Right cardiac atrium (tissue), 5 donors: ENCODE measurements at places on chromosomes 7 and 10.

DNA sequence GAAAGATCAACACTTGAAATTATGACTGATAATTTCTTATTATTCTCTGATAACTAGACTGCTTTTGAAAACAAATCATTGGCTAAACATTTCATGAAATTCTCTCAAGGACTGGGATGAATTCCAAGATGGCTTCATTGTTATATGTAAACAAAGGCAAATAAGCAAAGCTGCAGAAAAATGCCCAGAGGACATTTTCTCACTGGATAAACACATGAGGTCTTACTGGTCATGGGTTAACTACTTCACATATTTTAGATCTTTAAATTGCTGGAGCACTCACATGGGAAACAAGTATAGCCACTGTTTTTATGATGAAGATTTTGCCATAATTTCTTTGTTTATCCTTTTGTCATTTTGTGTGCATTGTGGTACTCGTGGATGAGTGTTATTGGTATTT is 239.1 kb downstream of the PHF14 start:
- DNase-seq, result no peak

DNA sequence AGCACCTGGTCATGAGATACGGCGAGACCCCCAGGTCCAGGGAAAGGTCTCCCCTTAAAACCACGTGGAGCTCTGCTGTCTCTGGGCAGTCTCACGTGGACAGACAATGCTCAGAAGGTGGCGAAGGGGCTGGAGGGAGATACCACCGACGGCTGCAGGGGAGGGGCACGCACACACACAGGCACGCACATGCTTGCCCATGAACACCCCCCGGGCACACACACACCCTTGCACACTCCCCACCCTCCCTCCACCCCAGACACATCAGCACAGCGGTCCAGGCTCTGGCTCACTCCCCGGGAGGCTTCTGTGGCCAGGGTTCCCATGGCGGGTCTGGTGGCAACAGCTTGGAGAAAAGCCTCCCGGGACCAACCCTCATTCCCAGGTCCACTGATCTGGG is 52.4 kb upstream of the TNRC18 start:
- no peak for DNase-seq

- peak; percentile 74 for DNase-seq
Measured at GRCh38 chr10:42553064-42553407, 85.3 kb downstream of the ZNF33B start.

- no peak for DNase-seq
Measured at GRCh38 chr7:83882551-83882950, 233.6 kb upstream of the SEMA3E start.

GRCh38 chr10:114940735-114941134 is 2.7 kb downstream of the TRUB1 start:
- DNase-seq, result no peak

DNA sequence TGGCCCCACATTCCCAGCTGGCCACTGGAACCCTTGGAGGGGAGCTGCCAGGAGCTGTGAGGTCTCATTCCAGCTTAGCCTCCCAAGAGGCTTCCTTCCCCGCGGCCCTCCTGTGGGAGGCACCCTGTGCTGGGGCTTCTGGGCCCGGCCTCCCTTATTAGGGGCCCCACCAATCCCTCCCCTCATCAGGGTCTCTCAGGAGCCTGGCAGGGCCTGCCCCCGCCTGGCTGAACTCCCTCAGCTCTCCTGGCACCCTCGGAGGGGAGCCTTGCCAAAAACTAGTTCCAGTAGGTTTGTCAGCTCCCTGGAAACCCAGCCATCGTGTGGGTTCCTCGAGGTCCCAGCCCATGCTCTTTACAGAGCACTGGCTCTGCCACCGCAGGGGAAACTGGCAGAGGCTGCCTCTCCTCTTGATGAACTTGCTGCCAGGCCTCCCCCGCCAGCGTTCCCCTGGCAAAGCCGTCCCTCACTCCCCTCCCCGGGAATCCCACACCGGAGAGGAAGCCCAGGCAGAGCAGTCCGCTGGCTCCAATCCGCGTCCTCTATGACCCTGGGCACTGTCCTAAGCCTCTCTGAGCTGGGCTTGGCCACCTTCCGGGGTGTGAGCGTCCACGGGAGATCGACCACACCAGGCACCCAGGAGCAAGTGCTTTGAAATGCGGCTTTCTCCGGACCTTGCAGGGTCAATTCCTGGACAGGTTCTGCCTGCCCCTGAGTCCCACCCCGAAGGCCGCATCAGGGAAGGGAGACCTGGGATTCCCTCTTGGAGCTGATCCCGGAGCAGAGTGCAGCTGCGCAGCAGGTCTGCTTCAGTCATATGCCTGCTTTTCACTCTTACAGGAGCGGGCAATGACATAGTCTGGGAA is 139.8 kb downstream of the ARHGAP22 start:
- DNase-seq, result peak; percentile 83

GRCh38 chr7:148697256-148698006 is 1.3 kb upstream of the CUL1 start:
- DNase-seq, result peak; percentile 47

DNA sequence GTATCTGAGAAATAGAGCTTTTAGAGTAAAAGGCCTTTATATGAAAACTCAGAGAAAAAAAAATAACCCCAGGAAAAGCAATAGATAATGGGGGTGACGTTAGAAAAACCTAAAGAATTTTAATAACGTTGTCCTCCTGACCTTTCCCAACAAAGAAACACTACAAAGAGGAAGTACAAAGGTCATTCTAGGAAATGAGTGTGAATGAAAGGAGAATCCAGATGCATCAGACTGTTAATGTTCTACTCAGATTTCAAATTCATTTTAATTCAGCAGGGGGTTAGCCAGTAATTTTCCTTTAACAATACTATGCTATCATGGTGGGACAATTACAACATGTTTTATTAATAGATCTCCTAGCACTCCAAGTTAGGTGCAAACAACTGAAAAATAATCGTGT is 73.8 kb upstream of the CDK1 start:
- DNase-seq, result no peak

GRCh38 chr10:67079126-67079525 is 153.3 kb downstream of the LRRTM3 start:
- peak; percentile 45 for DNase-seq

DNA sequence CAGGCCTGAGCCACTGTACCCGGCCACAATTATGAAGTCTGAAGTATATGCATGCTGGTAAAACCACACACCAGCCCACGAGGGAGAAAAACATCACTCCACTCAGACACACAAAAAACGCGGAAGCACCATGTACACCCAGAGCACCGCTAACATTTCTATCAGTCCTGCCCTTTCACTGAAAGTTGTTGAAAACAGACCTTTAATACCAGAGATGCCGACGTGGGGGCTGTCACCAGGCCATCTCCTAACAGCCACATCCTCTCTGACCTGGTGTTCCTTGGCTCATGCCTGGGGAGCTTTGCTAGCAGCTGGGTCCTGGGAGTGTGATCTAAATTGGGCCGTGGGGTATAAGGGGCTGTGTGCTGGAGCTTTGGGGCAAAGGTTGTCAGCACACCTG is 49.8 kb downstream of the BAIAP2L1 start:
- no peak for DNase-seq

- peak; percentile 58 for DNase-seq
Measured at GRCh38 chr10:78935697-78936407, 132.9 kb upstream of the ZMIZ1 start.

GRCh38 chr10:96295475-96295874 is 8.8 kb upstream of the DNTT start:
- DNase-seq, result no peak

GRCh38 chr10:103394180-103394579 is 2.1 kb downstream of the ATP5MK start:
- DNase-seq, result no peak

DNA sequence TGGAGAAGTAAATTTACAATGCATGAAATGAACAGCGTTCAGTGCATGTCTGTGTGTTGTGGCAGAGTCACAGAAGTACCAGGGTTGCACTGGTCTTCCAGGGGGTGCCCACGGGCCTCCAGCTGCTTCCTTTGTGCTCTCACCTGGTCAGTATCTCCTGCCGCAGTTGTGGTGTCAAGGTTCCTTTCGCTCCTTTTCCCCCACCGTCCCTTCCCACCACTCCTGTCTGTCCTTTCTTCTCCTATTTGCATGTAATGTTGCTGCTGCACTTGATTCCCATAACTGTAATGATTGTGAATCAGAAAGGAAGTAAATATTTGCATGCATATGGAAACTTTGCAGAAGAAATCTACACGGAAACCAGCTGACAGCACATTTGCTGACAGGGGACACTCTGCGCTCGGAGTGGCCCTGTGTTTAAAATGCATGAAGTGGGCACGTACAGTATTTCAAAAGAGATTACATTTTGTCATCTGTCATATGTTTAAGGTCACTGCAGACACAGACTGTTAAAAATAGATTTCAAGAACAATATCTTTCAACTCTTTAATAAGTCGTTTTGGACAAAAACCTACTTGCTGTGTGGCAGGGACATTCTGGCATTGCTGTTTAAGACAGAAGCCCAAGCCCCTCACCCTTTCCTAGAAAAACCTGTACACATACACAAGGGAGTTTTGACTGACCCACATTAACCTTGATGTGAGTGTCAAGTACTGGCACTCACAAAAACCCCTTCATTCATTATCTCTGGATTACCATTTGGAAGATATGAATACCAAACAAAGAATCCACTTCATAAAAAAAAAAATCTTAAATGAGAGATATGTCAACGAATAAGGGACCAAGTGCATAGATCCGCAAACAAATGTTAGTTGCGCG is 336.7 kb upstream of the KLF6 start:
- no peak for DNase-seq

DNA sequence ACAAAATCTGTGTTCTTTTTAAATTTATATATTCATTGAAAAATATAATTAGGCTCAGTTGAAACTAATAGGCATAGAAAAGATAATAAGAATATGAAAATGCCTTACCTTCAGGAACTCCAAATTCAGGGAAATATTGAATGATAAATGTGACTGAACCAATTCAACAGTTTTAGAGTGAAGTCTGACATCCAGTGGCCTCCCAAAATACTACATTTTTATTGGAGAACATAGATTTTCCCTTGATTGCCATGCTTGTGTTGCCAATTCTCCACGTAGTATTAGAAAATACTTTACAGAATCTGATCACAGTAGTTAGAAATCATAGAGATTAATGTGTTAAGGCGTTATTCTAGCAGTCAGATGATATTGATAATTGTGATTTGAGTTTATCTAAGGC is 1246.7 kb downstream of the GATA3 start:
- DNase-seq, result no peak

DNA sequence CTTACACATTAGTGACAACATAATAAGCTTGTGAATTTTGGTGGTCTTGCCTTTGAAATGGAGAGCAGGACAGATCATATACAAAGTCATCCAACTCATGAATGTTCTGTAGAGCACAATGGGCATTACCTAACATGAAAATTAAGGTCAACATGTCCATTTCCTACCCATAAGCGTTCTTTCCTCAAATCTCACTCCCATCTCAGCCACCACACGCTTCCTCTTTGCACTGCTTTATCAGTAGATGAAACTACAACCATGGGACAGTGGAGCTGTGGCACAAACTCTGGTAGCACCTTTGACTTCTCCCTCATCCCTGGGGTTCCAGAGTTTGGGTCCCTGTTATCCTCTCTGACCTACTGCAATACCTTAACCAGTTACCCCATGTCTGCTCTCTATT is 2.2 kb downstream of the PON2 start:
- DNase-seq, result no peak

GRCh38 chr10:12432402-12433189 is 83.2 kb downstream of the CAMK1D start:
- no peak for DNase-seq

GRCh38 chr7:11817111-11817740 is 14.8 kb downstream of the THSD7A start:
- no peak for DNase-seq

- no peak for DNase-seq
Measured at GRCh38 chr10:86263907-86264306, 102.7 kb downstream of the GRID1 start.

GRCh38 chr7:140247559-140247958 is 70.8 kb upstream of the KDM7A start:
- peak; percentile 72 for DNase-seq

DNA sequence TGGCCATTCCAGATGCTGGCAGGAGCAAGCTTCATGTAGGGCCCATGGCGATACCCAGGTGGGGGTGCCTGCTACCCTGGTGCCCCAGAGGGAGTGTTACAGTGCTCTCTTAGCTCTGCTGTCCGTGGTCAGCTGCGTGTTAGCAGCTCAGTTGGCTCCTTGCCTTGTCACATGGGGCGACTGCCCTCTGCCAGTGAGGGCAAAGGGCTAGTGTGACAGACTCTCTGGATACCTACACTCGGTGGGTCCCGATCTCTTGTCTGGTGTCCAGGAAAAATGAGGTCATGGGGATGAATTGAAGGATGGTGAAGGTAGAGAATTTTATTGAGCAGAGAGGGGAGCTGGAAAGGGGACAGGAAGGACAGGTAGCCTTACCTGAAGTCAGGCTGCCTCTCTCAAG is 152.2 kb downstream of the CYP26A1 start:
- peak; percentile 33 for DNase-seq

DNA sequence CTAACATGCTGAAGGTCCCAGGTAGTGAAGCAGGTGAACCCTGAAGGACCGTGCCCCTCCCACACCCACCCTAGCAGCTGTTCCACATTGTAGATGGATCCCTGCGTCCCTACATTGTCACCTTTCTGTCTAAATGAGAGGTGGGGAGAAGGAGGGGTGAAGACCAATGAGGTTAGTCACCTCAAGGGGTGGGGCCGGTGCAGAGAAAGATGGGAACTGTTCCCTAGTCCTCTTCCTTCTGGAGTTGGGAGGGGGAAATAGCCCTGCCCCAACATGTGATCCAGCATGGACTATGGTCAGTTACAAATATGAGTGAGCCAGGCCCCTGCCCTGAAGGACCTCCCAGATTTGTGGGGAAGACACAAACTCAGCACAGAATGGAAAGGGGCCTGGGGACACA is 124.5 kb downstream of the LHPP start:
- DNase-seq, result no peak

- DNase-seq, result no peak
Measured at GRCh38 chr7:154892459-154892858, 110.5 kb downstream of the PAXIP1 start.

DNA sequence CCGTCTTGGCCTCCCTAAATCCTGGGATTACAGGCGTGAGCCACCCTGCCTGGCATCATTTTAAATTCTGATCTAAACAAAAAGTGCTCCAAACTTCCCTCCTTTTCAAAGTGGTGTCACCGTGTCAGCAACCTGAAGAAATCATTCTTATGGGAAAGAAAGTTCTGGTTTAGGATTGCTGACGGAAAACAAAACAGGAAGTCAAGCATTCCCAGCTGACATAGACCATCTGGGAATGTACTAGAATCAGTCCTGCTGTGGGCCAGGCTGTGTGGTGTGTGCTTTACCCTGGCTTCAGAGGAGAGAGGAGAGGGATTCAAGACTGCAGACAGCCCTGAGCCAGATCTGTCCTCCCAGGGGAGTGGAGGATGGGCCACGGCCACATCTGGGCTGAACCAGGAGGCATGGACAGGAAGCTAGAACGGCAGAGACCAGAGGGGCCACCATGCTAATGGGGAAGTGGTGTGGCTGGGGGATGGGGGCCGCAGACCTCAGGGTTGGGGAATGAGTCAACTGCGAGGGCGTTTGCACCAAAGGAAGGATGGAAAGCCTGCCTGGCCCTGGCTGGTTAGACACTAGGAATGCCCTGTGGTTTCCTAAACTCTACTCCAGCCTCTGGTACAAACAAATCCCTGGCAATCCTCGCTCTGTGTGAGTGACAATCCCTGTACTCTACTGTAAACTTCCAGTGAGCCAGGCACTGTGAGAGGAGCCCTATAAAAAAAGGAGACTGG is 16.7 kb upstream of the CLIP2 start:
- peak; percentile 88 for DNase-seq
